ENCODE measurements at places on chromosomes 2 and 18.

- no peak for DNase-seq
These were observed 36.5 kb upstream of the ST3GAL5 start for GRCh38 chr2:85925216-85925671.

- no peak for DNase-seq
These were observed 103.6 kb downstream of the ACKR3 start for GRCh38 chr2:236673126-236673822.

GRCh38 chr2:241890524-241891235 is 21.2 kb downstream of the RTP5 start:
- DNase-seq: no peak

GRCh38 chr2:178521304-178522150 is 41.3 kb downstream of the PLEKHA3 start:
- no peak for DNase-seq

DNA sequence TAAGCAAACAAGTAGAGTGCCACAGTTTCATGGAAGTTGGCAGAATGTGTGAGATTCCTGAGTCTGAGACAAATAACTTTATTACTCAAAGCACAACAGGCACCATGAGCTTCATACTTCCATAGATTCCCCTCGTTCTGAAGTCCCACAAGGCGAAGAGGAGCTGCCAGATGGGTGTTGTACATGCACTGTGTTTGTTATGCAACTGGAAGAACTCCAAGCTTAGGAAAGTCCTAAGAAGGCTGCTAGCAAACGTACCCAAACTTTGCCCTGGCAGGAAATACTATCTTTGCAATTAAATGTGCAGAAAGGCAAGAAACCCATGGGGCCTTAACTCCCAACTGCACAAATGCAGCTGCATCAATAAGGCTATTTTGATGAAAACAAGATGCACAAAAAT is 1.6 kb upstream of the GCA start:
- DNase-seq: no peak

DNA sequence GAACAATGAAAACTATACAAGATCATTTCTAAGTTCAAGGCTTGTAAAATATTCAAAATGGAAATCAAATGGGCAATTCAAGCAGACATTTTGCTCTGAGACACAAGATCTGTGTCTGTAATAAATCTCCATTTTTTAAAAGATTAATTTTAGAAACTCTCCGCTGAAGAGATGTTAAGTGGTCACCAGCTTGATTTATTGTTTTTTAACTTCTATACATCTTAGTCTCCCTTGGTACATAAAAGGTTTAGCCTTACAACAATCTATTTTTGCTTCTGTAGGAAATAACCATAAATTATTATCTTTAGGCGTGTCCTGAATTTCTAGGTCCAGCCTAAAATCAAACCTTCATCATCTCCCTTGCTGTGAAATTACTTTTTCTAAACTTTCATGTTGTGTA is 553.6 kb downstream of the NRXN1 start:
- no peak for DNase-seq

- DNase-seq: no peak
These were observed 99.2 kb downstream of the SLC8A1 start for GRCh38 chr2:40352703-40353099.

DNA sequence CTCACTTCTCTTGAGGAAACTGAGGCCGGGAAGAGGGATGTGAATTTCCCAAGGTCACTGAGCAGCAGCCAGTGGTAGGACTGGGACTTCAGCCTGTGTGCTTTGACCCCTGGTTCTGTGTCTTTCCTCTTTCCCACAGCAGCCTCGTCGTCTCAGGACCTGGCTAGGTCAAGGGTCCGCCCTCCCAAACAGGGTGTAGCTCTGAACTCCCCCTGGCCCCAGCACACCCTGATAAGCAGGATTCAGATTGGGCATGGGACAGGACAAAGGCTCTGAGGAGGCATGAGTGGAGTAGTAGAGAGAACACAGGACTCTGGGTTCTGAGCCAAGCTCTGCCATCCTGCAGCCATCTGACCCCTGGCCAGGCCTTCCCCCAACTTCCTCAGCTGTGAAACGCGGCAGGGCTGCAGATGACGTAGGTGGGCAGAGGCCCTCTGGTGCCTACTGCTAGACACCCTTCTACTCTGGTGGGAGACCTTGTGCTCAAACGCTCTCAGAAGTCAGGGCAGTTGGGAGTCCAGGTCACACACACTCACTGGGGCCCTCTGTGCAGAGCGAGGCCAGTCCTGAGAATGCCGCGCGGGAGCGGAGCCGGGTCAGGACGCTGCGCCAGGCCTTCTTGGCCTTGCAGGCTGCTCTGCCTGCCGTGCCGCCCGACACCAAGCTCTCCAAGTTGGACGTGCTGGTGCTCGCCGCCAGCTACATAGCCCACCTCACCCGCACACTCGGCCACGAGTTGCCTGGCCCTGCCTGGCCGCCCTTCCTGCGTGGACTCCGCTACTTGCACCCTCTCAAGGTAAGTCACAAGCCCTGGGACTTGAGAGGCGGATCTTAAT is 984 bp downstream of the TCF23 start:
- no peak for DNase-seq

DNA sequence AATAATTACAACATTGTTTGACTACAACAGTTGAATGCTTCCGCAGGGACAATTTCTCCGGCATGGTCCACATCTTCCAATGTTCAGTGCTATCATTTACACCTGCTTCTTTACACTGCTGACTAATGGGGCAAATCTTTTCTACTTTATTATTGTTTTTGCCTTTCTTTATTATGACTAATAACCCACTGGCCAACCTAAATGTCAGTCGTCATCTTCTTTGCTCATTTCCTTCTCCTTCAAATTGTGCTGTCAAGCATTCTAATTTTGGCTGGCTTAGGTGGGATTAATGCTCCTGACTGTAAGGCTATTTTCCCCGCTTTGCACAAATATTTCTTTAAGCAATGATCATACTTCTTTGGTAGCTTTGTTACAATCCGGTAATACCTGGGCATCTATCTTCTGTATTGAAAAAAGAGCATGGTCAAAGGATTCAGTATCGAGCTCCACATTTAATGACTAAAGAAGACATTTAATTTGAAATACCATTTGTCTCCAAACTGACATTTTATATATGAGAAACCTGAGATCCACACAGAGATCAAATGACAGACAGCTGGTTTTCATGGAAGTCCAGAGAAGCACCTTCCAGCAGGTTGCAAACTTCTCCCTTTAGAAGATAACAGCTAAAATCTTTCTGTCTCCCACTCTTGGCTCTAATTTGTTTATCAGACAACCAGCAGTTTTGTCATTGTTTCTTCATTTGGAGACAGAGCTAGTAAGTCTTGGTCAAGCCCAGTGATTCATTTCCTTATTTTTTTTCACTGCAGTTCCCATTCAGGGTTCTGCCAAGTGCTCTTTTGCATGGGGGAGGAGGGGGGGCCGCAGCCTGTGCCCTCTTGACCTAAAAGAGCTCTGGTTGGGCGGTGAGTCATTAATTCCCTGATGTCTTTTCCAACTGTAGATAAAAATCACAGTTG is 132.9 kb downstream of the SOCS6 start:
- no peak for DNase-seq

GRCh38 chr2:20223407-20224163 is 1.3 kb downstream of the SDC1 start:
- DNase-seq: no peak

- DNase-seq: no peak
These were observed 205.8 kb downstream of the SEPTIN10 start for GRCh38 chr2:109408043-109408335.

GRCh38 chr2:188601927-188602326 is 310.3 kb downstream of the GULP1 start:
- DNase-seq: no peak

GRCh38 chr18:47842836-47843235 is 87.6 kb downstream of the SMAD2 start:
- no peak for DNase-seq

- no peak for DNase-seq
These were observed 56.7 kb upstream of the ASAP2 start for GRCh38 chr2:9149726-9150567.

GRCh38 chr2:33071591-33071990 is 124.8 kb downstream of the LTBP1 start:
- DNase-seq: no peak

DNA sequence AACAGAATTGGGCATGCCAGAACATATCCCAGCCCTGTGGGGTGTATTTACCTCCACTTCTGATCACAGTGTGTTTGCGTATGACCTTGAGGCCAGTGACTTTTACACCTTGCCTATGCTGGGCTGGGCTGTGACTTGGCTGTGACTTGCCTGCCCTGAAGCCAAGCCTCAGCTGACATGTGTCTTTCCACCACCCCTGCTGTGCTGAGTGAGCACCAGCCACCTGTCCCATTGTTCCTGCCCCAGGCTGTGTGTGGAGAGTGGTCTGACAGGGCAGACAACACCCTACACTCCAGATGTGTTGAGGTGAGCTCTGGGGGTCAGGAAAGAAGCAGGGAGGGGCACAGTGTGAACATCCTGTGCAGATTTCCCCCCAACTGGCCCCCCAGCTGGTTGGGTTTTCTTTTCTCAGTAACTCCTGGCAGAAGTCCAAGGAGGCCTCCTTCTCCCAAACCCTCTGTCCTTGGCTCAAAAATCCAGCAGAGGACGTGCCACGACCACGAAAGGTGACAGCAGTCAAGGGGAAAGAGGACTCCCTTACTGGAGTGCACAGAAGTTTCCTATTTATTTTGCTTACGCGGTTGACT is 5.1 kb upstream of the STEAP3 start:
- no peak for DNase-seq

DNA sequence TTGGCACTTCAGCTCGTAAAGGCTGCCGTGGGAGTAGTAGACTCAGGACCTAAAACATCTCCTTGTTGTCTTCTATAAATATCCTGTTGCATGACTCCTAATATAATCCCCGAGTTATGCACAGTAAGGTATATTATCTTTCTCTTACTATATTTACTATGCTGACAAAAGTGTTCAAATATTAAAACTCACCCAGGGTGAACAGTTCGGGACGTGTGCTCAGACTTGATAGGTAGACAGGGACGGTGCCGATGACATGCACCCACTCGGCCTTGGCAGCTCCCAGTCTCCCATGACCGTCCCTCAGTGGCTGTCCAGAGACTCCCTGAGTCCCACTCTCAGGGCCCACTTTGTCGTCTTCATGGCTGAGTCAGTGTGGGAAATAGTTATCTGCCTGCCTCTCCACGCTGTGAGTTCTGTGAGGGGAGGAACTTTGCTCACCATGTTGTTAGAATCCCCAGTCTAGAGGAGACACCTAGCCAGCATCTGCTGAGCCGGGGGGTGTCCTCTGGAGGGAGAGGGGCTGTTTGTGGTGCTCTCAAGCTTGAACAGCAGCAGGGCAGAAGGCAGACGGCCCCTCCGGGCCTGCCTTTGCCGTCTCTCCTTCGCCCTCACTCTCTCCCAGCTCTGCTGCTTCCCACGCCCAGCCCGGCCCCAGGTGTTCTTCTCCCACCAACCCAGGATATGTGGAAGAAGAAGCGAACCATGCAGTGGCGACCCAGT is 75.0 kb downstream of the DGKD start:
- no peak for DNase-seq
